Stimulated activated CD4-positive, alpha-beta T cell treated with anti-CD3 and anti-CD28 coated beads, Interleukin-4, amount 100 ng/mL, for 1 hour (primary cell): ENCODE measurements at places on chromosomes 6 and 20.

GRCh38 chr6:34459899-34460593 is 5.8 kb upstream of the PACSIN1 start:
- DNase-seq: peak; percentile 20

DNA sequence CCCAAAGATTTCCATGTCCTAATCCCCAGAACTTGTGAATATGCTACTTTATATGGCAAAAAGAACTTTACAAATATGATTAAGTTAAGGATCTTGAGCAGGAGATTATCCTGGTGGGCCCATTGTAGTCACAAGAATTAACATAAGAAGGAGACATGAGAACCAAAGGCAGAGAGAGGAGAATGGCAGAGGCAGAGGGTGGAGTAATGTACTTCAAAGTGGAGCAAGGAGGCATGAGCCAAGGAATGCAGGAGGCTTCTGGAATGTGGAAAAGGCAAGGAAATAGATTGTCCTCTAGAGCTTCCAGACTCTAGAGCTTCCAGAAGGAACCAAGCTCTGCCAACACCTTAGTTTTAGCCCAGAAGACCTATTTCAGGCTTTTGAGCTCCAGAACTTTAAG is 147.4 kb downstream of the MOXD1 start:
- no peak for DNase-seq

GRCh38 chr20:13884803-13885202 is 100.0 kb downstream of the NDUFAF5 start:
- no peak for DNase-seq

DNA sequence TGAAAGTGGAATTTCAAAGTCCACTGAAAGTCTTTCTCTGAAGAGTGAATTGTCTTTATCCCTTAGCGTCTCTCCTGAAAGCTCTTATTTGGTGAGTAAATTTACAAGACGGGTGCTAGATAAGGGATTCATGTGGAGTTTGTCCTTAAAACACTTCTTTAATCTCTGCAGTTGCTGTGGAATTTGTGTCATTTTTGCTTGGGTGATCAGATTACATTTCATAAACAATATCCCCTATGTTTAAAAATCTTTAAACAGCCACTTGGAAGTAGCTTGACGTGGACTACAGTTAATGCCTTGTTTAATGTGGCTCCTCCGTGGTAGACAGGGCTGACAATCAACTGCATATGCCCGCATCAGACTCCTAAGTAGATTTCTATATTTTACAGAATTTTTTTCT is 175.4 kb upstream of the ZNF217 start:
- no peak for DNase-seq

DNA sequence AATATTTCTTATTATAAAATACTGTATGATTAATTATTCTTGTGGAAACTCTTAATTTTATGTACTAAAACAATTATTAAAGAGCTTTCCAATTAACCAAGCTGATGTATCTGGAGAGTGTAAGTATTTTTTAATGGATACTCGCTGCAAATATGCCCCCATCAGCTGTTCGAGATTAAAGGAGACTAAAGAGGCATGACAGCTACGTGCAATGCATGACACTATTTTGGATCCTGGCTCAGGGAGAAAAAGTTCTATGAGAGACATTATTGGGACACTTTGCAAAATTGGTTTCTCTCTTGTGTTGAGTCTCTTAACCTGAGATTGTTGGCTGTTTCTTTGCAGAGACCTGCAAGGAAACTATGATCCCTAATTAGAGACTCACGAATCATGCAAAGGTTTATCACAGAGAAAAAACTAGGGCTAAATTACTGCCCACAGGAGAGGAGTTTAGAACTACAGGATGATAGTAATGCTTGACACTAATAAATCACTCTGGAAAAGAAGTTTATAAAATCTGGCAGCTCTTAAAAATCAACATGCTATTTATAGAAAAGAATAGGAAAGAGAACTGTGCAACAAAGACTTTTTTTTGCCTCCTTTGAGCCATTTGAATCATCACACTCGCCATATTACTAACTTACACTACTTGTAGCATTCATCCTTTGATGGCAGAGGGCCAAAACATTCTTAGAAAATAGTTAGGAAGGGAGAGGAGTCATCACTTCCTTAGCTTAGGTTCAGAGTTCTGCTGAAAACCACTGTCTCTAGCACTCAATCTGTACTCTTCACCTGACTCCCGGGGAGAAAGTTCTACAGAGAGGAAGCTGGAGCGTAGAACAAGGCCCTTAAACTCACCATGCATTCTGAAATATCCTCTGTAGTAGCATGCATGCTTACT is 25.3 kb downstream of the NRN1 start:
- DNase-seq: no peak

GRCh38 chr6:106702046-106702445 is 72.7 kb downstream of the QRSL1 start:
- DNase-seq: no peak
